ENCODE measurements at places on chromosomes 2 and 18.

- DNase-seq, result no peak
Observed at GRCh38 chr2:239594019-239594771, 193.4 kb upstream of the HDAC4 start.

DNA sequence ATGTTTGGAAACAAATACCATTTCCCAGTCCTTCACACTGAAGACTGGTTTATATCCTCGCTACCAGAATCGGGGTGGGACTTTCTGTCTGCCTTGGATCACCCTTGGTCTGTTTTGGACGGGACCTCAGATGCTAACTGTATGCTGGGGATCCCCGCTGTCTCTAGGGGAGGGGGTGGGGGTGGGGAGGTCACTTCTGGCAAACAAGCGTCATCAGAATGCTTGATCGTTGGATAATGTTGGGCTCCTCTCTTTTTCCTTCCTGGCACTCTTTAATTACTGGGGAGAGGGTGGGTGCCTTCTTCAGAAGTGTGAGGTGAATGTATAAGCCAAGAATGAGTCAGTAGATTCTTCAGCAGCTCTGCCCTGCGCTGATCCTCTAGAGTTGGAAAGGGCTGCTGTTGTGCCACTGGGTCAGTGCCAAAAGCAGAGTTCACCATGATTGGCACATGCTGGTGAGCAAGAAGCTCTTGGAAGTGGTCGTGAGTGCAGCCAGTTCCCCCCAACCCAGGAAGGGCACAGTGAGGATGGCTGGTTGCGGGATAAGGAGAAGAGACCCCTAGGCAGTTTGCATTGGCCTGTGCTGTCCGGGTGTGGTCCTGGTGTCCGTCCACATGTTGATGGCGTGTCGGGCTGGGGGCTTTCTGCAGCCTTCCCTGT is 32.2 kb downstream of the DGKD start:
- DNase-seq, result no peak

- DNase-seq, result no peak
Observed at GRCh38 chr2:14330884-14331283, 301.6 kb upstream of the LRATD1 start.

DNA sequence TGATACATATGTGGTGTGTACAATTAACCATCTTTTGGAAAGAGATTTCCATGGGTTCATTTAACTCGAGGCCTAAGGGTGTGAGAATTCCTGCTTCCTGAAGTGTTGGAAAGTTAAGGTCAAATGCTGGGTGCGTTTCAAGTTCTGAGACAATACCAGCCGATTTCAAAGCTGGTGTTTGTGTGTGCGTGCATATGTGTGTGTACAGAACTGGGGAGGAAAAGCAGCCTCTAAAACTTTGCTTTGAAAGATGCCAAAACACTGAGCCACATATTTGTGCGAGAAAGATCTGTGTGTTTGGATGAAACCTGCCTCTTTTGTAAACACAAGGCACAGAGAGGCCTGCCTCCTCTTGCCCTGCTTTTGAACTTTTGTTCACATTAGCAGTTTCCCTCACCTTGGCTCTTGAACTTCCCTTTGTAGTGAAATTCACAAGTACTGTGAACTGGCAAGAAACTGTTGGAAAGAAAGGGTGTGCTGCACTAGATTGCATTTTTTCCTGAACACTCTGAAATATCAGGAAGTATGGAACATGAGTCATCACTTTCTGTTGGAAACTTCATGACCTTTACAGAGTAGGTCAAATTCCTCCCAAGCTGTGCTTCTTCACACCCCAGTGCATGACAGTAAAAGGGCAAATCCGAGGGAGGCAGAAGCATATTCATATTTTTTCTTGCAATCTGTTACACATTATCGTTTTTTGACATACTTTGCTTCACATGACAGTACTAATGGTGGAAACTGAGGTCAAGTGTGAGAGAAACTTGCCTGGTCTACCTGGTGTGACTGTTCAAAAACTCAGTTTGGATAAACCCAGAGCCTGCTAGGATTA is 20.0 kb upstream of the CAVIN2 start:
- no peak for DNase-seq

- no peak for DNase-seq
Observed at GRCh38 chr18:77548790-77549420, 299.3 kb downstream of the GALR1 start.

- no peak for DNase-seq
Observed at GRCh38 chr2:28206762-28207161, 185.9 kb upstream of the FOSL2 start.

DNA sequence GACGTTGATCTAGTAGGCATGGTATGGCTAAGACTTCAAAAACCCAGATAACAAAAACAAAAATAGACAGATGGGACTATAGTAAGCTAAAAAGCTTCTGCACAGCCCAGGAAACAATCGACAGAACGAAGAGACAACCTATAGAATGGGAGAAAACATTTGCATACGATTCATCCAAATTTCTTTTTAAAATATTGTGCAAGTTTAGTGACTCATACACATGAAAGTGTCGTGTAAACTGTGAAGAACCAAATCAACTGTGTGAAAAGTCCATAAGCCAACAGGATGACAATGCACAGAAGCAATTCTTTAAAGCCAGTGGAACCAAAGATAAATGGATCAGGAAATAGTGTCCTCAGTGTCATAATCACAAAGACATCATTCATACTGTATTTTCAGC is 671.1 kb downstream of the RNF144A start:
- no peak for DNase-seq

- no peak for DNase-seq
Observed at GRCh38 chr18:50528806-50529205, 31.1 kb upstream of the MAPK4 start.

DNA sequence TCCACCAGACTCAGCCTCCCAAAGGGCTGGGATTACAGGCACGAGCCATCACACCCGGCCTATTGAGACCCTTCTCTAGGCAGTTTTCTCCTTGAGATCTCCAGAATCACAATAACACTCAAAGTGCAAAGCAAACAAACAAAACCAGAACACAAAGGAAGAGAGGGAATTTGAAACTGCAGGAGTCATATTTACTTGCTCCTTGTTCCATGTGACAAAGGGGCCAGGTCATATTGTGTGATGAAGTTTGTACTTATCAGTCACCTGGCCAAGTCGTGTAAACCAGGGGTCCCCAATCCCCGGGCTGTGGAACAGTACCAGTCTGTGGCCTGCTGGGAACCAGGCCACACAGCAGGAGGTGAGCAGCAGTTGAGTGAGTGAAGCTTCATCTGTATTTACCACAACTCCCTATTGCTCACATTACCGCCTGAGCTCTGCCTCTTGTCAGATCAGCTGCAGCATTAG is 26.5 kb downstream of the SCYGR8 start:
- DNase-seq, result no peak

DNA sequence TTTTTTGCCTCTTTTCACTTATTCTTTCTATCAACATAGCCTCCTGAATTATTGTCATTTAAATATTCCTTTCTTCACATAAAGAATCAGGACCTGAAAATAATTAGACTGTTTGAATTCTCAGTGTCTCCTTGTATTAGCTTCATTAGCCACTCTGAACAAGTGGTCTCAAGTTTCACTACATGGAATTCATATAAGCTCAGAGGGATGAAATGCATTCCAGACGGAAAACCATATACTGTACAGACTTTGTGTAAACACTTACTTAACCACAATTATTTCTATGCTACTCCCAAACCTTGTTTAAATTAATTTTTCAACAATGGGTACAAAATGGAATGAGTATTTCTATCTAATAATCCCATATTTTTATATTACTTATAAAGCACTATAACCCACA is 53.4 kb downstream of the CHN1 start:
- no peak for DNase-seq

DNA sequence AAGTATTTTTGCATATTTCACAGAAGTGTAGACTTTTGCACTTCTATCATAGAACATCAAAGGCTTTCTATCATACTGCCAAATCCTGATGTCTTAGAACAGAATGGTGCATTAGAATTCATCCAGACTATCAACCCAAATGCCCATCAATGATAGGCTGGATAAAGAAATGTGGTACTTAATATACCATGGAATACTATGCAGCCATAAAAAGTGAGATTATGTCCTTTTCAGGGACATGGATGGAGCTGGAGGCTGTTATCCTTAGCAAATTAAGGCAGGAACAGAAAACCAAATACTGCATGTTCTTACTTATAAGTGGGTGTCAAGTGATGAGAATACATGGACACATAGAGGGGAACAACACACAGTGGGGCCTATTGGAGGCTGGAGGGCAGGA is 150.2 kb downstream of the PHLPP1 start:
- DNase-seq, result no peak

DNA sequence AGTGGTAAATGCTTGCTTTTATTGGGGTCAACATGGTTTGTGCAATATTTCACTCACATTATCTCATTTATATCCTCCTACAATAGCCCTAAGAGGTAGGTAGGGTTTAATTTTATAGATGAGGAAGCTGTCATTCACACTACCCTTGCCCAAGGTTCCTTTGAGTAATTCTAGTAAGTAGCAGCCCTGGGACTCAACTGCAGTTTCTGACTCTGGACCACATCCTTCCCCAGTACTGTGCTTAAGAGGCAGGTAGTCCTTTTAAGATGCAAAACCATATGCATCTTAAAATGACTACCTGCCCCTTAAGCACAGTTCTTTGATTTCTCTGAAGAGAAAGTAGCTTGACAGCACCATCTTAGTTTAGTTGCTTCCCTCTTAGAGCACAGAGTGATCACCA is 15.7 kb upstream of the NT5C1B start:
- no peak for DNase-seq

DNA sequence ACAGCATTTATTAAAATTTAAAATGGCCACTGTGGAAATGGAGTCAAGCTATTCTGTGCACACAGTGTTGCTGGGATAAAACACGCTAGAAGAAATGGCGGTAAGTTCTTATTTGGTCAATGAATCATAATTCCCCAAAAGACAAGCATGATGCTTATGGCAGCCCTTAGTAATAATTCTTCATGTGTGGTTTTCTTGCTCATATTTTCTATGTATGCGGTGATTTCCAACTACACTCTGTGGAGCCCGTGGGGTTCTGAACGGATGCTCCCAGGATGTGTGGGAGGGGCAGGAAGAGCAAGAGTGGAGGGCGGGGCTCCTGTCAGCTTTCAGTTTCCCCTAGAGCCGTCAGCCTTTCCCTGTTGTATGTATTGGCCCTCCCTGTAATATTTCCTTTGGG is 91.7 kb upstream of the RMDN2 start:
- no peak for DNase-seq

DNA sequence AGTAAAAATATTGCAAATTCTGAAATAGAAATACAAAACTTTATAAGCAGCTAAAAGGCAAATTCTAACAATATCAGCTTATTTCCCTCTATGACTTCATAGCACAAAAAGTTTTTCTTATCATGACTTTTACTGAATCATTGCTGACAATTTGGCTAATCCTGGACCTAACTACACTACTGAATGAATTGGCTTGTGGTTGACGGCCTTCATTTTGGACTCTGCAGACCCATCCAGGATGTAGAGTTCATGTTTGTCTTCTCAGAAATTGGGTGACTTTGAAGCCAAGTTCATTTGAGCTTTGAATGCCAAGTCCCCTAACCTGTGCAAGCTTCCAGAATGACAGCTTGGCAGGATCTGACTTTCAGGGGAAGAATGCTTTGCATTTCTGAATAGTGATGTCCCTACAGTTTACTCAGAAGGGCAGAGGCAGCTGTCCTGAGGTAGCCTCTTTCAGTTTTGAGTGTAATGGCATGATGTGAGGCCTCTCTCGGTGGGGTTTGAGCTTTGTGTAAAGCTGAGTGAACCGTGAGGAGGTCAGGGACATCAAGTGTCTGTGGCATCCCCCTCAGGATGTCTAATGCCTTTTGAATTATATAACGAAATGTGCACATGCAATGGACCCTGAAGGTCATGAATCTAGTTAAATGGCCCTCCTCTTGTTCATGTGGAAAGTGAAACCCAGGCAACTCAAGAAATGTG is 48.0 kb downstream of the EFEMP1 start:
- DNase-seq, result no peak

DNA sequence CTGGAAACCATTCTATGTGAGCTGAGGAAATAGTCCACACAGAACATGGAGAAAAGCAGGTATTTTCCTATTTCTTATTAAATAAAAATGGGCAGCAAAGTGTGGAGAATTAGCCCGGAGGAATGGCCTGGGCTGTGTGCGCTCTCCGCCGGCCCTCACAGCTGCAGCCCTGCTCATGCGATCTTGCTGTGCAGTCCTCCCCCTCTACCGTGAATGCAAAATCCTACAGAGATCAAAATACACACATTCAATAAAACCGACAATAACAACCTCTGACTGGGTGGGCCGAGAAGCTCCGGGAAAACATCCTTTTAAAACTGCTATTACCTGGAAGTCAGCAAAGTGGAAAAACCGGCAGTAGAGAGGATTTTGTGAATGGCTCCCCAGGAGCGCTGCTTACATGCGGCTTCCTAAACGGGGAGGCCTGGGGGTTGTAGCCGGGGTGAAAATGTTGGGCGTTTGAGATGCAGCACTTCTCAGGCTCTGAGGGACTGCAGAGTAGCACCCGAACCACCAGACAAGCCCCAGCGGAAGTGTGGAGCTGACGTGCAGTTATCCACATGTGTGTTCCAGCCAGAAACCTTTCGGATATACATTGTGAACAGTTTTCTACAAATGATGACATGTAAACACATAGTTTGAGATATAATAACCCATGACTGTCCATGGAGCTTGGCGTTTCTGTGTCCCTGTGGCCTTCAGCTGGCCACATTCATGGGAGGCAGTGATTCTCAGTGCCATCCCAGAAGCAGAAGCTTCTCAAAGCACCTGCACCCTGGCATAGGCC is 94.2 kb upstream of the ALKAL2 start:
- DNase-seq, result no peak

GRCh38 chr2:196441527-196441926 is 198.0 kb upstream of the CCDC150 start:
- DNase-seq, result no peak

DNA sequence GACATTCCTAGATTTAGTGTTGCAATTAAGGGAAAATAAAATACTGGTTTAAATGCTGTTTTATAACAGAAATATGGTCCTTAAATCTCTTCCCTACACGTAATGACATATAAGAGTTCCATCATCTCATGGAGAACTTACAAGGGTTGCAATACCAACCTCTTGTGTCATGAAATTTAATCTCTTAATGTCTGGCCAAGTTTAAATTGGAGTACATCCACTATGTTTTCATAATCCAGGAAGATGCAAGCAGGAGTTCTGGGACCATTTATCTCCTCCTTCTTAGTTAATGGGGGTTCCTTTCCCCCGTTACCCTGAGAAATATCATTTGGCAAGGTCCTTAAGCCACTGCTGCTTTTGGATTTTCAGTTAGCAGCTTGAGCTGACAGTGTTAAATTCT is 126.0 kb upstream of the ACVR2A start:
- no peak for DNase-seq

DNA sequence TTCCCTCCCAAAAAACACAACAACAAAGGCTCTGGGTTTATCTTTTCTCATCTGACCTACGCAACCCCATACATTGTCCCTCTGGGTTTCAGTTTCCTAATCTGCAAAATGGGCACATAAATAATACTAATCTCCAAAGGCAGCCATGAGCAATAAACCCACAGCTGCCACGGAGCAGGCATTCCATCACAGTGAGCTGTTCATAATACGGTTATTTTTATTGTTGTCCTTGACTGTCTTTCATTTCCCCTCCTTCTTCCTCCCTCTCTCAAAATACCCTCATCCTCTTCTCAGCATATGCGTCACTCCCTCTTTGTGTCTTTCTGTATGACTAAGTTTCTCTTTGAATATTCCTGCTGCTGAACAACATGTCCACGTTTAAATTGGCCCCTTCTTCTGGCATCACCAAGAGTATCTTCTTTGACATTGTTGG is 129.8 kb upstream of the CAB39 start:
- no peak for DNase-seq
